Activated CD4-positive, alpha-beta T cell treated with anti-CD3 and anti-CD28 coated beads, Interleukin-2, amount 50 U/mL, for 1 hour (primary cell): ENCODE measurements at places on chromosomes 13 and 19.

DNA sequence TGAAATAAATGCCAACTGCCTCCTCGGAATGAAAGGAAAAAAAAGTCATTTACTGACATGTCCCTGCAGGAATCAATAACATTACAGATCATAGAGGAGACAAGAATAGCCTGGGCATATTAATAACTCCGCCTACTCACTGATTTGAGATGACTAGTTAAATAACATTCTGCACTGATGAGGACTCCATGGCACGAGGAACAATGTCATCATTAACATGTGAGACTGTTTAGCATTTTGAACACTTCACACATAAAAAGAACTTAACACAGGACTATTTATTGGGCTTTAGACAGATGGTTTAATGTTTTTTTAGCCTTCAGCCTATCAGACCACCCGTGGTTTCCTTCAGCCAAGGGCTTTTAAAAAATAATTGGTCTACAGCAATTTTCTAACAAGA, 170.1 kb downstream of the OLFM4 start:
- DNase-seq: no peak

DNA sequence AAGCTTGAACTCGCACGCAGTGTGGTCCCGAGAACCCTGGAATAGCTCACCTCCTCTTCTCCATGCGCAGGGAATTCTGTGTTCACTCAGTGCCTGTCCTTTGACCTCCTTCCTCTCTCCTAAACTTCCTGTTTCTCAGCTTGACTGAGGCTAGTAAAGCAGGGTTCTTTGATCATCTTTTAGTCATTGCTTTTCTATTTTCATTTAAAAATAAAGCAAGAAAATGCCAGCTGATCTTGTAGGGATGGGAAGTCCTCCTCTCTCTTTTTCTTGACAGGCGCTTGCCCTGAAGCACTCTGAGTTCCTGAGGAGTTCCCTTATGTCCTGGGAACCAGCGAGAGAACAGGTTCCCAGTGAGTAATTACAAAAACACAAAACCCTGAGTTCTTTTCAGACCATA, 62.8 kb downstream of the ARHGEF7 start:
- no peak for DNase-seq

GRCh38 chr19:53068834-53069233, 24.3 kb downstream of the ERVV-2 start:
- DNase-seq: no peak

DNA sequence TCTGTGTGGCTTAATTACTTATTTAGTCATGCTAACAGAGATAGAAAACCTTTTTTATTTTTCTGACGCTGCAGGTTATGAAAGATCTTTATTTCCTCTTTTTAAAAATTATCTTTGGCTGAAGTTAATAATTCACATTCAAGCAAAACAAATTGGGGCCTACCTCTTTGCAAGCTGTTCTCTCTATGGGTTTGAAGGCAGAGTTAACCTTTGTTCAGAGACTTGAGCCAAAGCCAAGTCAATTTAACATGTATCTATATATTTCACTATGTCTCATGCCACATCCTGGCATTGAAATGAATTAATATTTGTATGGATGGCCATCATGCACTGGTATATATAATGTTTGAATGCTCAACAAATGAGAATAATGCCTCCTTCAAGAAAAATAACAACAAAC, 677.3 kb upstream of the GPC6 start:
- DNase-seq: no peak

- DNase-seq: no peak
These were observed 32.5 kb downstream of the UCHL3 start for GRCh38 chr13:75581874-75582640.

DNA sequence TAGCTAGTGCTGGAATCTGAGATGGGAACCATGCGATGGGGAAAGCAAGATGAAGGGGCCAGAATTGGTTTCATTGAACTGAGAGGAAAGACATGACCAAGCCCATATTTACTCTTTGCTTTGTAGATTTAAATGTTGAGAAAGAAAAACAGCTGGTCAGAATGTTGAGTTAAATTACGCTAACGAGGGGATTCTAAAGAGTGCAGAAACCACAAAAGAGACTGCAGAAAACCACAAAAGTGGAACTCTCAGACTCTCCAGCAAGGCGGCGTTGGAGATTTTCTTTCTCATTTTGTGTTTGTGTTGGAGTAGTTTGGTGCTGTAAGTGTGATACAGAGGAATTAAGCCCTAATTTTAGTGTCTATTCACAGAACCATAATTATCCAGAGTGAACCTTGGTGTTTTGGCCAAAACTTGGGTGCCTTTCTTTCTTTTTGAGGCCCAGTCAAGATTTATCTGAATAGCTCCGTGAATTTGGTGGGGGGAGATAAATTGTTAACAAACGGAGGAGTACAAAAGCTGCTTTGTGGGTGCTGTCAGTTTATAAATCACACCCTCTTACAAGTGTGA, 26.3 kb downstream of the SAE1 start:
- DNase-seq: no peak

- DNase-seq: no peak
These were observed 120.8 kb downstream of the SOX1 start for GRCh38 chr13:112187527-112188297.

DNA sequence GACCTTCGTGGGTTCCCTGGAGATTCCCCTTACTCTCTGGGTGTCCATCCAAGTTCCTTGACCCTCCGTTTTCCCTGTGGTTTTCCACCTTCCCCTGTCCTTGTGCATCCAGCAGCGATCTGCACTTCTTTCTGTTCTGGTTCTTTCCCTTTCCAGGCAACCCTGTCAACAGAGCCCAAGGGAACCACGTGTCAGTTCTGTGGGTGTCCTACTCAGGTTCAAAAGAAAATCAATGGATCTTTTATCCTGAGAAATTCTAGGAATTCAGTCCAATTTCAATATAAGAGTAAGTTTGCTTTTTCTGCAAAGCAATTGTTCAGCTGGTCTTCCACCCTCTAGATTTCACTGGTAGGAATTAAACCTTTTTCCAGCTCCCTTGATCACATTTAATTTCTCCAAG, 1394.8 kb upstream of the SLC10A2 start:
- DNase-seq: no peak

DNA sequence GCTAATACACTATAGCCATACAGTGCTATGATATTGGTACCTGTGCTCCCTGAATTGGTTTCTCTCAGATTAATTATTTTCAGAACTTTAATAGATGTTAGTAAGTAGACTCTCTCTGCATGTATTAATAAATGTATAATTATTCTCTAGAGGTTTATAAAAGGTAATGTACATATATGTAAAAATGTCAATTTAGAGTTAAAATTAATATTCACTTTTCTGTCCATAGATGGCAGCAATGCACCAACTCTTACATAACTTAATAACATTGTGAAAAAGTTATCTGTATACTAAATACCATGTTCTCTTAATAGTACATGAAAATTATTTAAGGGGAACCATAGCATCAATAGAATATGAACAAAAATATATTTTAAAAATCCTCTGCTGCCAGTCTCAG, 515.0 kb upstream of the KLHL1 start:
- DNase-seq: no peak
